ENCODE measurements at places on chromosomes 5 and 9.
A peak's percentile ranks its signal among the peaks of the same experiment; 100 is the strongest.

GRCh38 chr5:158832731-158833130, 267.0 kb downstream of the EBF1 start:
- no peak for DNase-seq

DNA sequence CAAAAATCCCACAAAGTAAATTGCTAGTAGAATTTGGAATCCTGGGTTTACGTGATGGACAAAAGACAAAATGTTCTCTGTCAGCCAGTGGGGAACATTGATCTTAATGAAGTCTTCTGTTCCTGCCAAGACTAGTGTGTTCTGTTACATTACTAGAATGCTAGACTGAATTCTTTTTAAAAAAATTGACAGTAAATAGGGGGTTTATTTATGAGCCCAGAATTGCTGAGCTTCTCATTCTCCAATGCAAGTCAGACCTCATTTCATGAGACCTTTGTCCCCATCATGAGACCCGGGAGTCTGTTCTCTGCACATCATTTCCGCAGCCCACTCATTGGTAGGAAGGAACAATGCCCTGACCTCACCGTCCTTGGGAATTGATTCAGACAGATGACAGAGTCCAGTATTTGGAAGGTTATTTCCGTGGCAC, 173.8 kb upstream of the OTULINL start:
- DNase-seq: no peak

DNA sequence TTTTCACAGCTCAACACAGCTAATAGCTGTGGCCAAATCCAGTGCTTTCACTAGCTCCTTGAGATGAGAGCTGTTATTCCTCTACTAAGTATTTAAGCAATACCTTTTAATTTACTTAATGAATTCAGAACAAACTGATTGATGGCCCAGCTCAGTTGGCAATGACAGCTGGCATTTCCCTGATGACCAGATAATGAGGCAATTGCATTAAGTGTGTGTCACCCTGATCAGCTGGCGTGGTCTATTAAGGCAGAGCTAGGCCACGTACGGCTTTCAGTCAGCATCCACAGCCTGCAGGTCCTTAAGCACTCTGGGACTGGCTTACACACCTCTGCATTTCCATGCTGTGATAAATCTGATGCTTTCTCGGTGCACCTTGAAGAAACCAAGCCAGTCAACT, 34.4 kb downstream of the TTLL11 start:
- DNase-seq: no peak

GRCh38 chr9:129338724-129339430, 160.8 kb upstream of the IER5L start:
- DNase-seq: no peak

GRCh38 chr9:123061216-123061615, 27.7 kb downstream of the GPR21 start:
- DNase-seq: no peak

GRCh38 chr5:128035689-128036088, 47.9 kb upstream of the SLC12A2 start:
- DNase-seq: no peak

DNA sequence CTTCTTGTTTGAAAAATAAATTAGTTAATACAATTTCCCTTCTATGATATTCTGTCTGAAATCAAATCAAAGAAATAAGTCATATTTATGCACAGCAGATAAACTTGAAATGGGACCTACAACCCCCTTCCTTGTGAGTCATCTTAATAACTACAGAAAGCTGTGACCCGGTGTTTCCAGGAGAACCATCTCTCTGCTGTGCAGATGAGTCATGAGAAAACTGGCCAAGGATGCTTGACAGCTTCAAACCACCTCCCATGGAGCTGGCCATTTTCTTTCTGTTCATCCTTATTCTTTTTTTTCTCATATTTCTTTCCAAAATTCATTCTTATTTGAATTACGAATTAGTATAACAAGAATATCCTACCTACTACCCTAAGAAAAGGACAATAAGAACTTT, 43.4 kb upstream of the NR4A3 start:
- DNase-seq: no peak

DNA sequence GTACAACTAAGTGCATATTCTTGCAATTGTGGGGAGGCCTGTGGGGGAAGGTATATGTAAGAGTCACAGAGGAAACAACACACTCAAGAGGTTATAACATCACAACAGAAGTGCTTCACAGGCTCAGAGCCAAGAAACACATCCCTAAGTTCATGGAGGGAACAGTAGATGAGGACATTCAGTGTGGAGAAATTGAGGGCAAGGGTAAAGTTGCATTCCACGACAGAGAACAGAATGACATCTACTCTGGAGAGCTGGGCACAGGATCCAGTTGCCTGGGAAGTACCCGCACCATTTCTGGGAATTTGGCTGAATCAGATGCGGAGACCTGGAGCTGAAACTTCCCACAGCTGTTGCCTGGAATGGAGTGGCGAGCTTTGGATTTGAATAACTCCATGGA, 197.2 kb downstream of the NXNL2 start:
- no peak for DNase-seq

DNA sequence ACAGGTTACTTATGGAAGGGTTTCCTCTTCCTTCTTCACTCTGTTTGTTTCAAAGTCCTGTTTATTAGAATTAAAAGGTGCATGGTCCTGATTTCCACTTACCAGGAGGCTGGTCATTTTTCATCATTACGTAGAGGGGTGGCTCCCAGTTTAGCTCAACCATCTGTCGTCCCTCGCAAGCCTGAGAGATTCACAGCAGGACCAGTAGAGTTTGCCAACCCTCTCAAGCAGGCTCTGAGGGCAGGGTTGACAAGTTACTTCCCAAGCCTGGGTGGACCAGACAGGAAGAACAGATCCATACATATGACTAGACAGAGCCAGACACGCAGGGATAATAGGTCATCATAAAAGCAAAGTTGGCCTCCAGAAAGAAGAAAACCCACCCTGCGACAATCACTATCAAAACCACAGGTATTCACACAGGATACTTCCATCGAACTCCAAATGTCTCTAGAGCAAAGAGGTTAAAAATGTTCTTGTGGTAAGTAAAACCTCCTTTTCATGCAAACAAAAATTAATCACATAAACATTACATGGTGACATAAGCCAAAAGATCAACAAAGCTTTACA, 151.9 kb downstream of the ELAVL2 start:
- no peak for DNase-seq

DNA sequence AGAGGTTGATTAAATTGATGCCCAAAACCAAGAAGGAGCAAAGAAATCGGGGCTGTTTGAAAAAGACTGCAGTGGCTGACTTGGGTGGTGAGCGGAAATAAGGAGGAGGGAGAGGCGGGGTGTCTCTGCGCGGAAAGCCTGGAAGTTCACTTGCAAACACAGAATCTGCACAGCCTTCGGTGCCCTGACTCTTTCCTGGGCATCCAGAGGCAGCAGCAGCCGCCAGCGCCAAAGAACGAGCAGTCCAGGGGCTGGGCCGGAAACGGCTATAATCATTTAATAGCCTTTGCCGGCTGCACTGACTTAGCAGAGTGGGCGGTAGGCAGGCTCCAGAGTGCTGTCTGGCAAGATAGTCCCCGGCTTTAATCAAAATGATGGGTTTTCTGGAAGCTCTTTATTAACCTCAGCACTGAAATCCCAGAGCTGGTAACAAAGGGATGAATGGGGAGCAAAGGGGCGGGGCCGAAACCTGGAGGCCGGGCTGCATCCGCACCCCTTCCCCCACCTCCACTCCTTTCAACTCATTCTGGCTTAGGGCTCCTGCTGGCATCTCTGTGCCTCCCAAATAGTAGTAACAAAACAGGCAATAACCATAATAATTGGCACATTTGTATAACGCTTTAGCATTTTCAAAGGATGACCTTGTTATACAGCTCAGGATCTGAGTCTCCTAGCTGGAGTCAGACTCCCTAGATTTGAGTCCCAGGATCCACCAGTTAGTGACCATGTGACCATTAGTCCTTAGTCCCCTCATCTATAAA, 35.7 kb downstream of the PCDHAC2 start:
- DNase-seq: no peak

GRCh38 chr5:176647843-176648473, 674 bp downstream of the TSPAN17 start:
- DNase-seq: no peak

GRCh38 chr5:141084487-141084989, 9.9 kb upstream of the PCDHB2 start:
- DNase-seq: no peak

DNA sequence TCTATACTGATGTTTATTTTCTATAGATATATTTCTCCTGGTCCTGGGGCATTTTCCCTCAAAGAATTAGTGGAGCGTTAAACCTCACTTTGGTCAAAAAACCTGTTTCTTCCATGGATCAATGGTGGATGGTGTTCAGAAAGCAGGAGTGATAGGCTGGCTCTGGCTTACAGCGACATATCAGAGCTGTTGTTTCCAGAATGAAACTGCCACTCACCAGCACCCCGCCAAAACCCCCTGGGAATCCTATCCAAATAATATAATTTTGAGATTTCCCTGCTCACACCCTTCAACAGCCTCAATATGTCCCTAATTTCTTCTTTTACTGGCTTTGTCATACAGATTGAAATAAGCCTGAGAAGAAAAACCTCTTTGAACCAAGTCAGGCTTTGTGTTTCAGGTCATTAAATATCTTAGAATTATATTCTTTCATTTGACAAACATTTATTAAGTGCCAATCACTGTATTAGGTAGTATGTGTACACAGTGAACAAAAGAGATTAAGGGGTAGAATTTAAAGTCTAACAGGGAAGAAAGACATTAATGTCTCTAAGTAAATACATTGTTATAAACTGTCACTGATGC, 144.5 kb upstream of the GPR151 start:
- no peak for DNase-seq

- peak; percentile 36 for DNase-seq
These were observed 545 bp upstream of the CTSV start for GRCh38 chr9:97039514-97039860.

GRCh38 chr9:73143711-73144328, 7.8 kb upstream of the ANXA1 start:
- no peak for DNase-seq

DNA sequence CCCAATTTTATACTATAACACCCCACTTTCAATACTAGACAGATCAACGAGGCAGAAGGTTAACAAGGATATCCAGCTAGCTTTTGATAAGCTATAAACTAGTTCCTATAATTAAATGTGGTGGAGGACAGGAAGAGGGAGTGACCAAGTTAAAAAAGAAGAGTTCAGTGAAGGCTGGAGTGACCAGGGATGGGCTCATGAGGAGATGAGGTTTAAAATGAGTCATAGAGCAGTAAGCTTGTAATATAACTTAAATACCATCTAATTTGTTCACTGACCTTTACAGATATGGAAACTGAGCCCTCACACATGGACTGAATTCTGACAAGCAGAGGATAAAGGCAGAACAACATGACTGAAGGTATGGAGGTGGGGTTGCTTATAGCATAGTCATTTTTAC, 284.5 kb downstream of the SPATA31D1 start:
- no peak for DNase-seq

DNA sequence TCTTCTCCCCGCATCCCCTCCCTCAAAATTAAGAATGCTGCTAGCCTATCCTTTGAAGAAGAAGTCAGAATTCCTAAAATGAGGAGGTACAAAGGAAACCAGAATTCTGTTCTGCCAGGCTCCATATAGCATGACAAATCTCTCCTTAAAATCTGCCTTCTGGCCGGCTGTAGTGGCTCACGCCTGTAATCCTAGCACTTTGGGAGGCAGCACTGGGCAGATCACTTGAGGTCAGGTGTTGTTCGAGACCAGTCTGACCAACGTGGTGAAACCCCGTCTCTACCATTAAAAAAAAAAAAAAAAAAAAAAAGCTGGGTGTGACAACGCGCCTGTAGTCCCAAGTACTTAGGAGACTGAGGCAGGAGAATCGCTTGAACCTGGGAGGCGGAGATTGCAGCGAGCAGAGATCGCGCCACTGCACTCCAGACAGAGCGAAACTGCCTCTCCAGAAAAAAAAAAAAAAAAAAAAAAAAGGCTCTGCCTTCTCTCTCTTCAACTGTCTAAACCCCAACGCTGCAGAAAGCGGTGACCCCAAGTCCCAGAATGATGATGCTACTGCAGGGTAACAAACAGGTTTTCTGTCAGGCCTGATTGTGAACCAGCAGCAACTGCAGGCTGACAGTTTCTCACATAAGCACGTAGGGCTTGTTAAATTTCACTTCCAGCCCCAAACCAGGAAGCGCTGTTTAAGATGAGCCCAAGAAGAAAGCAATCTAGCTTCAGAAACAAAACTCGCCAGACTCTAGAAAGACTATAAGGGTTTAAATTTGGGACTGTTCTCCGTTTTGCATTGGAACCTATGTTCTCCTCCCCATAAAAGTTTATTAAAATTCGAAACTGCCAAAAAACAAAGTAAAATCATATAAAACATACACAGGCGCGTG, 963 bp upstream of the CAST start:
- no peak for DNase-seq
